ENCODE measurements at places on chromosomes 5 and 9.

DNA sequence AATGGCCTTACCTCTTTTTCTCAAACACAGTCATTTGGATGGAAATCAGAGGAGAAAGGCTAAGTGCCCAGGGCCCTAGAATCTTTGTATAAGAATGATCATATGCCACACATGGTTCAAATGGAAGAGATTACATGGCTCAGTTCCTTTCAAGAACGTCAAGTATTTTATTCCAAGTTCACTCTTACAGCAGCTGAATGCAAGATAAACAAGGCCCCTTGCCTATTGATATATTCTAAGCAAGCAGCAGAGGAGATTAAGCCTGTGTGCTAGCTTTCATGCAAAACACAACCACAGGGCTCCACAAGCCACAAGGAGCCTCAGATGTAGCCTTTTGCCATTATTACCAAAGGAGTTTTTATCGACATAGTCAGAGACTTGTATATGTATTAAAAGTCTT is 55.3 kb upstream of the SLCO6A1 start:
- DNase-seq: no peak

- DNase-seq: no peak
Observed at GRCh38 chr5:147482706-147483180, 27.1 kb downstream of the DPYSL3 start.

- no peak for DNase-seq
Observed at GRCh38 chr5:154315196-154315595, 124.7 kb downstream of the GALNT10 start.

GRCh38 chr5:133372293-133372937 is 239.9 kb downstream of the FSTL4 start:
- DNase-seq: no peak

GRCh38 chr5:134577022-134577795 is 51.7 kb downstream of the JADE2 start:
- peak; percentile 48 for DNase-seq

GRCh38 chr9:38026021-38026809 is 42.8 kb downstream of the SHB start:
- peak; percentile 92 for DNase-seq

DNA sequence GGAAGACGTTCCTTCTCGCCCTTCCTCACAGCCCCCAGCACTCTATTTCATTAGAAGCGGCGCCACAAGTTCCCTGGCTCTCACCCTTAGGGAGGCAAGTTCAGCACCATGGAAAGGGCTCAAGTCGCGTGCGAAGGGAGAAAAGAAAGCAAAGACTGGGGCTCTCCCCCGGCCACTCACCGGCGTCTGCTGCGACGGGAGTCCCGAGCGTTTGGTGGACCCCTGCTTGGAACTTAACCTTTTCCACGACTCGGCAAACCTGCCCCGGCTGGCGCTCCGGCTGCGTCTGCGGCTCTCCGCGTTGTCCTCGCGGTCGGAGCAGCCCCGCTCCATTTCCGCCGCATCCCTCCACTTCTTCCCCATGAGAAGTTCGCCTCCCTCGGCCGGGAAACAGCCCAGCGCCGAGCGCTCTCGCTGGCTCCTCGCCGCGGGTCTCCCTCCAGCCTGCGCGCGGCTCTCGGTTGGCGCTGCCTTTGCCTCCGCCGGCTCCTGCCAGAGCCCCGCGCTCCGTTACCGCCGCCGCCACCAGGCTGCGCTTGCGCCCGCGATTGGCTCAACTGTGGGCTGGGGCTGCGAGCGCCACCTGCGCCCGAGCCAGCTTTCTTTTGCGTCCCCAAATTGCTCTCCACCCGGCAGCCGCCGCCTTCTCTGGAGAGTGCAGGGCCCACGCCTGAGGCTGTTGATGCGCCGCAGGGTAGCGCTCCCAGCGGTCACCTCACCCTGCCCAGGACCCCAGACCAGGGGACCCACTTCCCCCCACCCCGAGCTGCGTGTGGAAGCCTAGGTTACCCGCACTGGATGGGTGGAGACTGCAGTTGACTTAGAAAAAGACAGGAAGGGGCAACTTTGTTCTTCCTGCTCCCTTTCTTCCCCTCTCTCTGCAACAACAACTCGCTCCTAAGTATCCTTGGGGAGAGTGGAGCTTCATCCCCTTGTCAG is 321.6 kb downstream of the CEMIP2 start:
- peak; percentile 71 for DNase-seq

DNA sequence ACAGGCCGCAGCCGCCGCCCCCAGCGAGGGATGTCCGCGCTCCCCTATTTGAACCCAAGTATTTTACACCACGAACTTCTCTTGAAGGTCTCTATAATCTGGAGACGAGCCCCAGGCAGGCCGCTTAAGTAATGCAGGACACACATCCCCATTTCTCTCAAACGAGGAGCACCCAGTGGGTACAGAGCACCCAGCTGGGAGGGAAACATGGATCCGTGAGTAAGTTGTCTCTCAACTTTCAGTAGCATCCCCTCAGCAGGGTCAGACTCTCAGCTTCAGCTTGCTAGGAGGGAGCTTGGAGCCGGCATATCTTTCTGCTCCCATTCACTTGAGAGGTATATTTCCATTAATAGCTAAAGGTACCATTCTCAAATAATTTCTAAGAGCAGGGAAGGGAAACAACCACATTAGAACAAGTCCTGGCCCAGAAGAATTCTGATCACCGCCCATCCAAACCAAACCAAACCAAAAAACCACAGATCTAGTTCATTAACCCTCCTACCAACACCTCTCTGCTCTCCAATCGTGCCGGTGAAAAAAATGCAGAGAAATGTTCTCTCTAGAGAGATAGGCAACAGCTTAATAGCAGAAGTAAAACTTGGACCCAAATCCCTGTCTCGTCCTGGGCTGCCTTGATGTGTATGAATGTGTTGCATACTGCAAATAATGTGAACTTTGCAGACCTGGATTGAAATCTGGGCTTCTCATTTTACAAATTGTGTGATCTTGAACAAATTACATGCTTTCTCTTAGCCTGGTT is 910 bp downstream of the TDRD7 start:
- no peak for DNase-seq

DNA sequence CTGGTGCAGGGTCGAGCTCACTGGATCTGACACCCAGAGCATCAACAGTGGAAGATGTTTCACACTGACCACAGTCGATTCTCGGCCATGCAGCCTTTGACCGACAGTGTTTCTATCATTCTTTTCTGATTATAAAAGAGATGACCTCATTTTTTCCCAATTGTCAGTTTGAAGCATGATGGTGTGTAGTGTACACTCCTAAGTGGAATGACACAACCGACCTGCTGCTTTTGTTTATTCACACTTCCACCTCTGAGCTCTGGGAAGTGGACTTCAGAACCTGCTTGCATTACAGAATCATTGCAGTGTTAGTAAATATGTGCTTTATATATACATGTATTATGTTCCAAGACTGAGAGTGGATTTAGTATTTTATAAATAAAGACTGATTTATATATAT is 128.6 kb downstream of the IRX2 start:
- DNase-seq: no peak

DNA sequence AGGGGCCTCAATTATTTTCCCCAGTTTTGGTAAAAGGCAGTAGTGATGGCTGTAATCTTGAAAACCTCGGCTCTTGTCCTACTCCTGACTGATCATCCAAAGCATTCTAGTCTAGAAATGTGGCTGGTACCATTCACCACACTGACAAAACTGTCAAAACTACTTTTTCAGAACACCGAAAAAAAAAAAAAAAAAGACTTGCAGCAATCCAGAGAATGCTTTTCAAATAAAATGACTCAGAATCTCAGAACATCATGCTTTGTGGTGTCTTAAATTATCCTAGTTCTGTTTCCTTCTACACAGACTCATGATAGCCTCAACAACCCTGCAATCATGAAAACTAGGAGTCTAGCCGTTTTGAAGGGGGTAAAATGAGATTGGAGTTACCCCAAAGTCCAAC is 13.4 kb downstream of the SLC28A3 start:
- DNase-seq: no peak

GRCh38 chr5:79798893-79799590 is 109.4 kb downstream of the CMYA5 start:
- peak; percentile 28 for DNase-seq

- DNase-seq: no peak
Observed at GRCh38 chr5:65462139-65462705, 19.5 kb downstream of the ADAMTS6 start.

- no peak for DNase-seq
Observed at GRCh38 chr9:90552317-90552716, 90.3 kb downstream of the DIRAS2 start.

GRCh38 chr9:3977614-3978112 is 322.2 kb downstream of the GLIS3 start:
- DNase-seq: no peak

GRCh38 chr5:153658606-153659005 is 168.1 kb downstream of the GRIA1 start:
- peak; percentile 48 for DNase-seq

DNA sequence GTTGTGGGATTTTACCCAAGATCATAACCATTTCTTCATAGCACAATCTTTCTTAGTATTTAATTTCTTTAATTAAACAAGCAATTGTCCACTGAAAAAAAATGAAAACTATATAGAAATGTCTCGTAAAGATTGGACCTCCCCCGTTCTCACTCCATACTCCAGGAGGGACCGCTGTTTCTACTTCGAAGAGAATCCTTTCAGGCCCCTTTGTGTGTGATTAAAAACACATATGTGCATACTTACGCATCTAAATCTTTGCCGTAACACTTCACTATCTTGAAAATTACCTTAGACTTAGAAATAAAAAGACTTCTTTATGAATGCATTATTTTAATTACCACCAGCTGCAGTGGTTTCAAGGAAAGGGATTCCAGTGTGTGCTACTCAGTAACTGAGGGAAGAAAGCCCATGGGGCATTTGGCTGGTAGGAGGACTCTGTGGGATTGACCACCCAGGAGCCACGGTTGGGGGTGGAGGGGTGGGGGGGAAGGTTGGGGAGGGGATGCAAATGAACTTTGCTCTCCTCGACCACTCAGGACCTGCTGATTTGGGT is 209.1 kb downstream of the FAM114A2 start:
- DNase-seq: peak; percentile 85

DNA sequence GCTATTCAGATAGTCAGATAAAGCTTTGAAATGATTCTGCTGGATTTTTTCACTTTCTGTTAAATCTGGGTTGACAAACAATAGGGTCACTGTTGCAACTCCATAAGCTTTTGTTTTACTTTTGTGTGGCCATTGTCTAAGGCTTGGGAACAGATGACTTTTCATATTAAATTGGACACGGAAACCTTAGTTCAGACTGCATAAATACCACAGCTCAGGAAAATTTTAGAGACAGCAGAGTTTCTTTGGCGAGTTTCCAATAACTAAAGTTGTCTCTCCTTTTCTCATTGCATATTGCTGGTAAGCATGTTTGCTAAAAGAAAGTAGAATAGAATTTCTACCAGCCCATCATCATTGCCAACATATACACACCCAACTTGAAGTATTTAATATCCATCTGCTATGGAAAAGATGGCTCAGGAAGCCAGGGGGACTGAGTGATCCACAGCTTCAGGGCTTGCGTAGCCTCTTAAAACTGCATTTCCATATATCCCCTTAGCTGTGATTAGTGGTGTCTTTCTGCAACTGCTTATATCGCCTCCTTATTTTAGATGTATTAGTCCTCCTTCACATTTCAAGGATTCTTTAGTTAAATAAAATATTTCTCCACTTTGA is 168.2 kb downstream of the ARHGAP26 start:
- no peak for DNase-seq

- no peak for DNase-seq
Observed at GRCh38 chr5:87755360-87755759, 342.6 kb upstream of the CCNH start.

DNA sequence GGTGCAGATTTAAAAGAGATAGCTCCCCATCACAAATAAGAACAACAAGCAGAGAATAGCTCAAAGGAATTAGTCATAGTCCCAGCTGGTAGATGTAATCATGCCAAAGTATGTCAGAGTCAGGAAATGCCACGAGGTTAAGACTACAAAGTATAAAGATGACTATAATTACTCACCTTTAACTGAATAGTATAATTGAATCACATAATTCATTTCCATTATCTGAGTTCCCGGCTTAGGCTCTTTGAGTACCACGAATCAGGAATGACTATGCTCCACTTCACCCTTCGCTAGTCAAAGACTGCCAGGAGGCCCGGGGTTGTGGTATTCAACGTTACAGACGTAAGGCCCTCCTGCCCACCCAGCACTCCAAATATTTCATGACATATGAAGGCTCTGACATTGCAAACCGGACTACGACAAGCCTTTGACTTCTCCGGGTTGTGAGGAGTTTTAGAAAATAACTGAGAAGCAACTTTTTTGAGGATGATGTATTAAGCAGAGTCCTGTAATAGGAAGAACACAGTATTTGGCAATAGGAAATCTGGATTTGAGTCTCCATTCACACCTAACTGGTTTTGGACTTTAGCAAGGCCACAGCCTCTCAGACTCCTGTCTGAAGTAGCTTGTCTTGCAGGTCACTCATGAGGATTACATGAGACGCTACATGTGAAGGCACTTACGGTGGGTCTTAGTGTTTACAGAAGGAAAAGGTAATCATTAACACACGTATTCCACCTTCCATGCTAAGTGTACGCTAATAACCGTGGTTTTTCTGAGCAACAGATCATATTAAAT is 64.6 kb downstream of the ENC1 start:
- peak; percentile 80 for DNase-seq

DNA sequence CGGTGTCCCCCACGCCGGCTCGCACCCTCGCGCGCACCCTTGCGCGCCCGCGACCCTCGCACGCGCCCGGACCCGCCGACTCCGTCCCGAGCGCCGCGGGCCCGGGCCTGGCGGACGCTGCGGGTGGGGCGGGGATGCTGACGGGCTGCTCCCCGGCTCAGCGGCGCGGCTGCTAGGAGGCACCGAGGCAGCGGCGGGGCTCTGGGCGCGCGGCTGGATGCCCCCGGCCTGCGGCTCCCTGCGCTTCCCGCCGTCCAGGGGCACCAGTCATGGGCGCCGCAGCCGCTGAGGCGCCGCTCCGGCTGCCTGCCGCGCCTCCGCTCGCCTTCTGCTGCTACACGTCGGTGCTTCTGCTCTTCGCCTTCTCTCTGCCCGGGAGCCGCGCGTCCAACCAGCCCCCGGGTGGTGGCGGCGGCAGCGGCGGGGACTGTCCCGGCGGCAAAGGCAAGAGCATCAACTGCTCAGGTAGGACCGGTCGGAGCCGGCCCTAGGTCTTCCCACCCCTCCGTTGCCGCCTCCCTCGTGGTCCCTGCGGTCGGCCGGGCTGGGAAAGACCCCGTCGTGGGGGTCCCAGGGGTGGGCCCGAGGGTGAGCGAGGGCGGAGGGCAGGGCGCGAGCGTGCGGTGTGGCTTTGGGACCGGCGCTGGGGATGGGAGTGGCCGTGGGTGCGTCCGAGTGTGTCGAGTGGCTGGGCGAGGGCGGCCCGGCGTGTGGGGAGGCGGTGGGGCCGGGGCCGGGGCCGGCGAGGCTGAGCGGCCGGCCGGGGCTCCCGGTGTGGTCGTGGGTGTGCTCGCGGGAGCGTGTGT is 530 bp downstream of the TMEFF1 start:
- peak; percentile 36 for DNase-seq

DNA sequence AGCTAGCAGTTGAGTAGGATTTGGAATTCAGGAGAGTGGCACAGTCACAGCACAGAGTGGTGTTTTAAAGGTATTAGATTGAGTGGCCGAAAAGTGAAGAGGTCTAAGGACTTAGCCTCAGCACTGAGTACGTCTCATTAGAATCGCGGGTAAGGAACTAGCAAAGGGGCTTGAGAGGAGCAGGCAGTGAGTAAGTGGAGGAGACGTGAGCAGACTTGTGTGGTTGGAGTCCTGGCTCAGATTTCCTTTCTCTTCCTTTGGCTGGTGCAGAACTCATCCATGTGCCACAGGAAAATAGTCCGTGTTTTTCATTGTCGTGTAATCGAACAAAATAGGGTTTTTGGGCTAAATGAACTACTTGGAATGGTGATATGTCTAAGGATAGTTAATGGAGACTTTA is 3.4 kb downstream of the EXOSC2 start:
- DNase-seq: no peak

Measured in fibroblast of skin of abdomen (primary cell).